Astrocyte (in vitro differentiated cells and primary cell): ENCODE measurements at places on chromosomes 3 and 15. TPM values are rescaled to one million over a fixed set of nuclear protein-coding genes. Genes with fewer than 3 reads are reported as not detected.

GRCh38 chr3:123376451-123377242 lies 72.2 kb downstream of the ADCY5 start:
- no peak for DNase-seq

- DNase-seq: no peak
Measured at GRCh38 chr15:93107646-93108045, 18.6 kb upstream of the RGMA start.

DNA sequence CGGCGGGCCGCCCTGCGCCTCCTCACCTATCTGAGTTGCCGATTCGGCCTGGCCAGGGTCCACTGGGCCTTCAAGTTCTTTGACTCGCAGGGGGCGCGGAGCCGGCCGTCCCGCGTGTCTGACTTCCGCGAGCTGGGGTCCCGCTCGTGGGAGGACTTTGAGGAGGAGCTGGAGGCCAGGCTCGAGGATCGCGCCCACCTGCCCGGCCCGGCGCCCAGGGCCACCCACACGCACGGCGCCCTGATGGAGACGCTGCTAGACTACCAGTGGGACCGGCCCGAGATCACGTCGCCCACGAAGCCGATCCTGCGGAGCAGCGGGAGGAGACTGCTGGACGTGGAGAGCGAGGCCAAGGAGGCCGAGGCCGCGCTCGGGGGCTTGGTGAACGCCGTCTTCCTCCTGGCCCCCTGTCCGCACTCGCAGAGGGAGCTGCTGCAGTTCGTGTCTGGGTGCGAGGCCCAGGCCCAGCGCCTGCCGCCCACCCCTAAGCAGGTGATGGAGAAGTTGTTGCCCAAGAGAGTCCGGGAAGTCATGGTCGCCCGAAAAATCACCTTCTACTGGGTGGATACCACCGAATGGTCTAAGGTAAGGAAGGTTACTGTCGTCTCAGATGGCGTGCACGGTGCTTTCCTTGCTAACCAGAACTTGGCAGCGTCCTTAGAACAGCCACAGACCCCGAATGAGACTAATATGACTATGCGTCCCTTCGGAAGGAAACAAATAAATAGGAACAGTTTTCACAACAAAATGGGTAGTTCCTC lies 567 bp downstream of the TICRR start:
- DNase-seq: no peak

- peak; percentile 22 for DNase-seq
Measured at GRCh38 chr3:174441588-174442301, 417.4 kb upstream of the NAALADL2 start.

- no peak for DNase-seq
Measured at GRCh38 chr3:47890828-47891612, 88.1 kb downstream of the DHX30 start.

DNA sequence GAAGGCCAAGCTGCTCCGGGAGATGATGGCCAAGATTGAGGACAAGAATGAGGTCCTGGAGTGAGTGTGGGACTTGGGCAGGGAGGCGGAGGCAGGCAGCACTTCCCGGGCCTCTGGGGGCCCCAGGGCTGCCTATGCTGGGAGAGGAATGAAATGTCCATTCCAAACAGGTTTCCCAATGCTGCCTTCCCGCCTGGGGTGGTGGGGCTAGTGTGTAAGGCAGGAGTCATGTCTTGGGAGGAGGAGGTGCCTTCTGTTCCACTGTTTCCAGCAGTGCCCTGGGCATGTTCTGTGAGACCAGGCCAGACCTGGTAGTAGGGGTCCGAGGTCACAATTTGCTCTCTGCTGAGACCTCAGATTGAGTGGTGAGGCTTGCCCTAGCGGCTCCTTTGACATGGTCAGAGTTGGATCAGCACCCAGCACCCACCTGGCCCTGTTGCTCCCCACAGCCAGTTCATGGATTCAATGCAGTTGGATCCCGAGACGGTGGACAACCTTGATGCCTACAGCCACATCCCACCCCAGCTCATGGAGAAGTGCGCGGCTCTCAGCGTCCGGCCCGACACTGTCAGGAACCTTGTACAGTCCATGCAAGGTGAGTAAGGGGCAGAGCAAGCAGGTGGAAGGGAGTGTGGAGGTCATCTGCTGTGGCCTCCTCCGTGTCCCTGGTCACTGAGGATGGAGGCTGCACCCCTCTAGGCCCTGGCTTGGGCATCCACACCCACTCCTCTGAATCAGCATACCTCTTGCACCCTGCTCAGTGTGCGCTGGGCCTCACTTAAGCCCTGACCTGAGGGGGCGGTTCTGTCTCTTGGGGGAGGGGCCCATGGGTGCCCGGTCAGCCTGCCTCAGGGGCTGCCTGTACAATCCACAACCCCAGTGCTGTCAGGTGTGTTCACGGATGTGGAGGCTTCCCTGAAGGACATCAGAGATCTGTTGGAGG lies 27.3 kb downstream of the PTPN23 start:
- no peak for DNase-seq

- no peak for DNase-seq
Measured at GRCh38 chr15:98408231-98408630, 240.1 kb upstream of the IGF1R start.

- DNase-seq: peak; percentile 86
Measured at GRCh38 chr3:38334142-38335055, 12.2 kb upstream of the XYLB start.

DNA sequence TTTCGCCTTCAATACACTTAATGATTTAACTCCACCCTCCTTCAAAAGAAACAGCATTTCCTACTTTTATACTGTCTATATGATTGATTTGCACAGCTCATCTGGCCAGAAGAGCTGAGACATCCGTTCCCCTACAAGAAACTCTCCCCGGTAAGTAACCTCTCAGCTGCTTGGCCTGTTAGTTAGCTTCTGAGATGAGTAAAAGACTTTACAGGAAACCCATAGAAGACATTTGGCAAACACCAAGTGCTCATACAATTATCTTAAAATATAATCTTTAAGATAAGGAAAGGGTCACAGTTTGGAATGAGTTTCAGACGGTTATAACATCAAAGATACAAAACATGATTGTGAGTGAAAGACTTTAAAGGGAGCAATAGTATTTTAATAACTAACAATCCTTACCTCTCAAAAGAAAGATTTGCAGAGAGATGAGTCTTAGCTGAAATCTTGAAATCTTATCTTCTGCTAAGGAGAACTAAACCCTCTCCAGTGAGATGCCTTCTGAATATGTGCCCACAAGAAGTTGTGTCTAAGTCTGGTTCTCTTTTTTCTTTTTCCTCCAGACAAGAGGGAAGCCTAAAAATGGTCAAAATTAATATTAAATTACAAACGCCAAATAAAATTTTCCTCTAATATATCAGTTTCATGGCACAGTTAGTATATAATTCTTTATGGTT lies at the start of gene CCR5:
TSS of gene CCR5 (plus strand) at position 108 of the 680 bp plus-strand sequence. CDS start 1,957 bp downstream, outside the sequence.
- DNase-seq: no peak

Gene GAP43
- total RNA-seq: 13.8 and 17.4 TPM in 2 replicates

Gene IL17RB
- total RNA-seq: 0.16 TPM in 1 of 2 replicates, not detected in the other

Gene PDHB
- total RNA-seq: 87.7 and 95.7 TPM in 2 replicates
